NCI-H1105 (cell line): ENCODE measurements at places on chromosomes 3 and 15.

DNA sequence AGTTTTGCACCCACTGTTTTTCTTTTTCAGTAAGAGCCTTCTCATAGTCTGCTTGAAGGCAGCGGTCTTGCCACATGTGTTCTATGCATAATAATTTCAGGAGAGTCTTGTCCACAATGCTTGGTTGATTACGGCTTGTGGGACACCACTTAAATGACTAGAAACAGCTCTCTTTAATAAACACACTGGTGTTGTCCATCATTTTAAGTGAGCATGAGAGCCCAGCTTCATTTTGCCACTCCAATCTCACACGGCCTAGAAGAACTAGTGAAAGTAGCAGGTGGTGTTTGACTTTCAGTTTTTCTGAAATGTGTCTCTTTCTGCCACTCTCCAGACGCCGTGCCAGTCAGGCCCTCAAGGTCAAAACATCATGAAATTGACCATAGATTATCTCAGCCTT is 292.1 kb downstream of the LPP start:
- DNase-seq, result no peak

- DNase-seq, result no peak
Observed at GRCh38 chr15:24877174-24877573, 77.6 kb upstream of the SNRPN start.

DNA sequence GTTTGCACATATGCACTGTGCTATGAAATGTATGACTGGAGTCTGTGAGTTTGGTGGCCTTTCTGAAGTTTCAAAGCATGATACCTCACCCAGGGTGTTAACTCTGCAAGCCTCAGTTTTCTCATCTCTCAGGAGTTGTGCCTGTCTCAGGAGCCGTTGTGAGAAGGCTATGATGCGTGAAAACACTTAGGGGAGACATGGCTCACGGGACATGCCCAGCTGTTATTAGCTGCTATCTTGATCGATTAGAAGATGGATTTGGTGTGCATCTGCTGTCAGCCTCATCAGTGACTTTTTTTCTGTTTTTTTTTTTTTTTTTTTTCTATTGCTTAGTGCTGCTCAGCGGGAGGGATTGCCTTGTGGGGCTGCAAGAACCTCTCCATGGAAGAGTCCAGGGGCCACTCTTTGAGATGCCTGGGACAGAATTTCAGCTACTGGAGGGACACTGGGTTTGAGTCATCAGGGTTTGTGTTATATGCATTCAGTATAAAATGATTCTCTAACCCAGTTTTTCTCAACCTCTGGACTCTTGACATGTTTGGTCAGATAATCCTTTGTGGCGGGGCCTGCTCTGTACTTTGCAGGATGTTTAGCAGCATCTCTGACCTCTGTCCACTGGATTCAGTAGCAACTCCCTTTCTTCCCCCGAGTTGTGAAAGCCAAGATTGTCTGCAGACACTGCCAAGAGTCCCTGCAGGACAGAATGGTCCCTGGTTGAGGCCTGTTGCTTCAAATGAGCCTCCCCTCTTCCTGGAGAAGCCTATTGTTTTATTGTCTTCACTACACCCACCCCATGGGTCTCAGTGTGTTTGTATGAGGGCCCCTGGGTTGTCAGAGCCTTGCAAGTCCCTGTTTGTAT is 181.4 kb downstream of the CACNA2D3 start:
- no peak for DNase-seq

- no peak for DNase-seq
Observed at GRCh38 chr3:113405180-113405579, 36.1 kb downstream of the CFAP44 start.

DNA sequence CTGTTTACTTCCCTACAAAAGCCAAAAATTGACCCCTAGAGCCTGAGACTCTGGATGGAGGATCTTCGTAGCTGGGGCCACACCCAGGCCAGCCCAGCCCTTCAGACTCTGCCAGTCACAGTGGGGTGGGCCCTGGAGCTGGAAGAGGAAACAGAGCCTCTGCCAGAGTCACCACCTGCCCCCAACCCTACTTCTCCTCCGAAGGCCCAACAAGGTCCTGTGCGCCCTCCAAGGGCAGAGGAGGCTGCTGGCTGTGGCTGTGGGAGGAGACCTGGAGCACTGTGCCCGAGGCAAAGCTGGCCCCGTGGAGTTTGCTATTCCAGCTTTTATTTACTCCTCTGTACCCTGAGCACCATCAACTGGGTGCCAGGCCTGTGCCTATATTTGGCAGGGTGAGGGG is 19.0 kb downstream of the CISH start:
- DNase-seq, result no peak

DNA sequence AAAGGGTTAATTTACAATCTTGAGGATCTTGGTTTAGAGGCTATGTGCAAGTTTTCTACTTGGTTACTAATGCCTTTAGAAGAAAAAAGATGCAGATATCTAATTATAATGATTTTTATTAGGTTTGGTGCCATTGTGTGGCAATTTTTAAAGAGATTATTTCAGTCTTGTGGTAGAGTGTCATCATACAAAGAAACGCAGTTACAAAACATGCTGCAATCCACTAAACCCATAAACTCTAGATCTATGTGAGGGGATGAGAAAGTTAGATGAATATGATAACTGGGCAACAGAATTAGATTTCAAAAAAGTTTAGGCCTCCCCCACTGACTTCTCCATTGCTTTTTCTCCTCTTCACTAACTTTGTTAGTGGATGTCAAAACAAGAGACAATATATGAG is 106.0 kb downstream of the ARPP21 start:
- no peak for DNase-seq

DNA sequence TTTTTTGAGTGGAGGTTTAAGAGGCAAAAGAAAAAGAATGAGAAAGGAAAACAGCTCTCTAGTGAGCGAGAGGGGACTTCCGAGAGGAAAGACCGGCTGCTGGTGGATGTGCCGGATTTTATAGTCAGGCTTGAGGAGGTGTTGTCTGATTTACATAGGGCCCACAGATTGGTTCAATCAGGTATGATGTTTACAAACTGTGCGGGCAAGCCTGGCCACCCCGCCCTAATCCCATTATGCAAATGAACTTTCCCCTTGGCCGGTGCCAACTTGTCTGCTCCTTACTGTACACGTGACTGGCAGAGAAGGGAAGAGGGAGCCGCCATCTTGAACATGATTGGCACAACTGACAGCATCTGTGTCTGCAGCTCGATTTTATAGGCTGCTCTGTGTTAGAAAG is 44.7 kb downstream of the FAM43A start:
- peak; percentile 94 for DNase-seq

DNA sequence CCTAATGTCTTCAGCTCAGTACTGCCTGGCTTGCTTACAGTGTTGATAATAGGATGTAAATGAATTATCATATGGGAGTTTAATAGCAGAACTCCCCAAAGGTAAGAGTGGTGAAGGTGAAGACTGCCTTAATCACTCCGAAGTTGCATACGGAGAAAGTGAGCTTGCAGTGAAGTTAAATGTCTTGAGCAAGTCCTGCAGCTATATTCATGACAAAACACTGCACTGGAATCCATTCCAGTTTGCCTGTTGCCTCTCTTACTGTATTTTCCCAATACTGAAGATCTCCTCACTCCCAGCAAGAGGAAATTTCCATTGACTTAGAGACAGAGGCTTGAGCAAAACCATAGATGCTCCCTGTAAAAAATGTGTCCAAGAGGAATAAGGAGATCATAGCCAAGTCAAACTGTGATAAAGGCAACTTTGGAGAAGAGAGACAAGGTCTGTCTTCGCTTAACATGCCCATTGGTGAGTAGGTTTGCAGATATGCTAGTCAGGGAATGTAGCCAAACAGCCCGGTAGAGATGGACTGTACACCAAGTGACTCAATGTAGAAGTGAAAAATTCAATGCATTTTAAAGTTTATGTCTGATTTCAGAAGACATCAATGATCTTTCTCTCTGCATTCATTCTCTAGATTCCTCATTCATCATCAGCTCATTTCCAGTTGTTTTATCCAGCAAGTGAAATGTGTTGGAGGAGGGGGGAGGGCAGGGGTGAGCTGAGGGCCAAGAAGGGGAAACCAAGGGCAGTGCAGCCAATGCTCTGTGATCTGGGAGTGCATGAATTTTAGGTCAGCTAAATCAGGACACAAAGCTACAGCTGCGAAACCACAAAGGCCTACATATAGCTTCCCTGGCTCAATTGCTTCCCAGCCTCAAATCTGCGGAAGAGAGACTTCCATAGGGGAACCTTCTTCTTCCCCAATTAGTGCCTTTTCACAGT is 667.1 kb upstream of the NR2F2 start:
- no peak for DNase-seq

GRCh38 chr3:140724856-140725812 is 47.3 kb downstream of the TRIM42 start:
- no peak for DNase-seq

DNA sequence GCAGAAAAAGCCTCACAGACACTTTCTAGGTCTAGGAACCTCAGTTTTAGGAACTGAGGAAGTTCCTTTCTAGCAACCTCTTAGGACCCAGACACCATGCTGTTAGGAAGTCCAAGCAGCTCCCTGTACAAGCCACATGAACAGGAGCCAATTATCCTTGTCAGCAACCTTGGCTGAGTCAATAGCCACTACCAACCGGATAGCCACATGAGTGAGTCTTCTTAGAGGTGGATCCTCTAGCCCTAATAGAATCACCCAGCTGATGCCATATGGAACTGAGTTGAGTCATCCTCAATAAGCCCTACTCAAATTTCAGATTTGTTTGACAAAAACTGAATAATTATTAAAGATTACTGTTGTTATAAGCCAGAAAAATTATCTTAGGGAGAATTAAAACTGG is 256.2 kb downstream of the NLGN1 start:
- DNase-seq, result no peak

GRCh38 chr3:124033360-124034015 is 41.6 kb upstream of the ROPN1 start:
- no peak for DNase-seq

DNA sequence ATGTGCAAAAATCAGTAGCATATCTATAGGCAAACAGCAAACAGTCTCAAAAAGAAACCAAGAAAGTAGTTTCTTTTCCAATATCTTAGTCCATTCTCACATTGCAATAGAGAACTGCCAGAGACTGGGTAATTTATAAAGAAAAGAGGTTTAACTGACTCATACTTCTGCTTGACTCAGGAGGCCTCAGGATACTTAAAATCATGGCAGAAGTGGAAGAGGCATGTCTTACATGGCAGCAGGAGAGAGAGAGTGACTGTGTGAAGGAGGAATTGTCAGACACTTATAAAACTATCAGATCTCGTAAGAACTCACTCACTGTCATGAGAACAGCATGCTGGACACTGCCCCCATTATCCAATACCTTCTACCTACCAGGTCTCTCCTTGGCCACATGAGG is 327.9 kb upstream of the EPHA3 start:
- no peak for DNase-seq

DNA sequence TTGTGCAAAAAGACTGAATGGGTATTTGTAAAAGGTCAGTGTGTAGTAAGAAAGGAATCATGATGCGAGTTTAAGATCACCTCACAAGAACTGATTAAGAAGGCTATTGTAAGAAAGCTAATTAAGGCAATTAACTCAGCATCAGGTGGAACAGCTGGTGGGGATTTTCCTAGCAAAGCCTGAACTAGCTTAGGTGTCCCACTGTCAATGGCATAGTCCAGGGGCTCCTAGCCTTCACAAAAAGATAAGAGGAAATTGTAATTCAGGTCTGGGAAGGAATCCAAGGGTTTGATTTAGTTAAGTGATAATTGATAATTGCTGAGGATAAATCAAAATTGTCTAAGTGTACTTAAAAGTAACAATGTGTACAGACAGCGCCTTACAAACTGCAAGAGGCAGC is 901.6 kb downstream of the TUSC7 start:
- DNase-seq, result peak; percentile 94

- no peak for DNase-seq
Observed at GRCh38 chr3:141255846-141256261, 24.2 kb downstream of the PXYLP1 start.

GRCh38 chr15:100346866-100347512 is 5.2 kb upstream of the ADAMTS17 start:
- DNase-seq, result no peak

DNA sequence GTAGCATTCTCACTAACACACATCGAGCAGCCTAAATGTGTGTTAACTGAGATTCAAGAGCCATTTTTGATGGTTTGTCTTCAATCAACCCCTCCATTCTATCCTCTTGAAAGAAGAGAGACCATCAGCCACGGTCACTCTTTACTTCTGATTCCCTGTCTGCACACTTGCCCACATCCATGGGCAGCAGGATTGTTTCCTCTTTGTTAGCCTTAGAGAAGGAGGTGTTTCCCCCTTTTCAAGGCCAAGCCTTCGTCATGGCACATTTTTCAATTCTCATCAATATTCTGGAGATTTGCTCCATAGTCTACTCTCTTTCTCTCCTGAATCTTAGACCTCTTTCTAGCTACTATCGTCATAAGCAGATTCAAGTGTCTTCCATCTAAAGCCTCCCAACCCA is 522.4 kb upstream of the NAALADL2 start:
- DNase-seq, result no peak

GRCh38 chr3:143321058-143321769 is 201.6 kb downstream of the CHST2 start:
- DNase-seq, result no peak

GRCh38 chr3:178492491-178492890 is 43.7 kb upstream of the KCNMB2 start:
- no peak for DNase-seq

DNA sequence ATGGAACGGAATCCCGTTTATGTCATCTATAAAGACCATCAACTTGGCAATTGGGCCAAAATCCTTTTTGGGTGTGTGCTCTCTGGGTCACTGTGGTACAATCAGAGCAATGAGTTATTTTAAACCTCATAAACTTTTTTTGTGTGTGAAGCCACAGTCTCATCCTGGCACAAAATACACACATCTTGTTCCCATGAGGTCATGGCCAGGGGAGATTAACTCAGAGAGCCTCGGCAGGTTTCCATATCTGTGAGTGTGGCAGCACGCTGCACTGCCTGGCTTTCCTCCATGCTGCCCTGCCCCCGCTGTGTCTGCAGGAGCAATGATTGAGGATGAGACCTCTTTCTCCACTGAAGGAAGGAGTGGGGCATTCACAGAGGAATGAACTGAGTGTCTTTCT is 54.0 kb upstream of the DLG1 start:
- DNase-seq, result no peak

- no peak for DNase-seq
Observed at GRCh38 chr15:69606144-69606543, 153.5 kb downstream of the RPLP1 start.

DNA sequence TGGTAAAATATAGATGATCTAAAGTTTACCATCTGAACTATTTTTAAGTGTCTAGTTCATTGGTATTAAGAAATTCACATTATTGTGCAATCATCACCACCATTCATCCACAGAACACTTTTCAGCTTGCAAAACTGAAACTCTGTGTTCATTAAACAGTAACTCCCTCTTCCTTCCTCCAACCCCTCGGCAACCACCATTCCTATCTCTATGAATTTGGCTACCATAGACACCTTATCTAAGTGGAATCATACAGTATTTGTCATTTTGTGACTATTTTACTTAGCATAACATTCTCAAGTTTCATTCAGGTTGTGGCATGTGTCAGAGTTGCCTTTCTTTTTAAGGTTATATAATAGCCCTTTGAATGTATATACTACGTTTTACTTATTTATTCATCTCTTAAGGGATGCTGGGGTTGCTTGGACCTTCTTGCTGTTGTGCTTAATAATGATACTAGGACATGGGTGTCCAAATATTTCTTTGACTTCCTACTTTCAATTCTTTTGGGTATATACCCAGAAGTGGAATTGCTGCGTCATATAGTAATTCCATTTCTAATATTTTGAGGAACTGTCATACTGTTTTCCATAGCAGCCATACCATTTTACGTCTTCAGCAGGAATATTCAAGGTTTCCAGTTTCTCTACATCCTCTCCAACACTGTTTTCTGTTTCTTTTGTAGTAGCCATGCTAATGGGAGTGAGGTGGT is 20.9 kb downstream of the KAT2B start:
- no peak for DNase-seq

- DNase-seq, result no peak
Observed at GRCh38 chr15:52294881-52295420, 653 bp downstream of the MYO5C start.
